NCI-H1694 (cell line): ENCODE measurements at places on chromosomes 1 and 21.

DNA sequence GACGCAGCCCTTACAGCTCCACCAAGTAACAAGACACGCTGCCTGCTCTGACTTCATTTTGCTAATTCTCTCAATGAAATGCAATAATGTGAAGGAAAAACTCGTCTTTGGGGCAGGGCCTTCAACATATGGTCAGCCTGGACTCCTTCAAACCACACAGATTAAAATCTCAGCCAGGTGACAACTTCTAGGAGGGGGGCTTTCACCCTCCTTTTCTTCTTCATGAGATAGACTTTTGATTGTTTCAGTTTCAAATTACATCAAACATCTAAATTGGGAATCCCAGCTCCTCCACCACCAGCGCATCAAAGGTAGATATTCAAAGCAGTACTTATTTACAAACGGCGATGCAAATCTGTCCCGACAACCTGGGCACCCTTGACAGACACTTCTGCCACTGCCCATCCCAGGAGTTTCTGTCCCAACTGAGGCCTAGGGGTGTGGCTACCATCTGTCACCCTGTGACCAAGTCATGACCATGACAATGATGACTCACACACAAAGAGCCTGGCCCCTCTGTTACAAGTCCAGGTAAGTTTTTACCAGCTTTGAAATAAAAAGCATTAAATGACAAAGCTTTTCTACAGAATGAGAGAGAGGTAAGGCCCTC is 29.7 kb downstream of the SSBP3 start:
- DNase-seq, result no peak

GRCh38 chr1:68132426-68133130 is 82.2 kb upstream of the DIRAS3 start:
- no peak for DNase-seq

- DNase-seq, result no peak
Observed at GRCh38 chr1:61496501-61496900, 228.4 kb downstream of the TM2D1 start.

GRCh38 chr21:43299441-43300277 is 127.3 kb downstream of the SIK1 start:
- no peak for DNase-seq

DNA sequence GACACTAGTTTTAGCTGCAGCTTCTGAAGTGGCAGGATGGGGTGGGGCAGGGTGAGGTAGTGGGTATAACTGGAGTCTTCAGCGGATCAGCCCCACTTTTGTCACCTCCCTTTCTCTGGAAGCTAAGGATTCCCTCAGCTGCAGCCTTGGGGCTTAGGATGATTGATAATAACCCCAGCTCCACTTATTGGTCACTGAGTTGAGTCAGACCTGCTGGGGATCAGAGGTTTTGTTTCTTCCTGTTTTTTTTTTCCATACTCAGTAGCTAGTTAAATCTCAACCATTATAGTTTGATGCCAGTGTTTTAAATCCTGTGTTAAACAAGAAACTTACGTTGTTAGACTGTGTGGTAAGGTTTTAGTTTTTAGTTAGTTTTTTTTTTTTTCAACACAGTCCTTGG is 57.2 kb downstream of the LAMC1 start:
- DNase-seq, result no peak

DNA sequence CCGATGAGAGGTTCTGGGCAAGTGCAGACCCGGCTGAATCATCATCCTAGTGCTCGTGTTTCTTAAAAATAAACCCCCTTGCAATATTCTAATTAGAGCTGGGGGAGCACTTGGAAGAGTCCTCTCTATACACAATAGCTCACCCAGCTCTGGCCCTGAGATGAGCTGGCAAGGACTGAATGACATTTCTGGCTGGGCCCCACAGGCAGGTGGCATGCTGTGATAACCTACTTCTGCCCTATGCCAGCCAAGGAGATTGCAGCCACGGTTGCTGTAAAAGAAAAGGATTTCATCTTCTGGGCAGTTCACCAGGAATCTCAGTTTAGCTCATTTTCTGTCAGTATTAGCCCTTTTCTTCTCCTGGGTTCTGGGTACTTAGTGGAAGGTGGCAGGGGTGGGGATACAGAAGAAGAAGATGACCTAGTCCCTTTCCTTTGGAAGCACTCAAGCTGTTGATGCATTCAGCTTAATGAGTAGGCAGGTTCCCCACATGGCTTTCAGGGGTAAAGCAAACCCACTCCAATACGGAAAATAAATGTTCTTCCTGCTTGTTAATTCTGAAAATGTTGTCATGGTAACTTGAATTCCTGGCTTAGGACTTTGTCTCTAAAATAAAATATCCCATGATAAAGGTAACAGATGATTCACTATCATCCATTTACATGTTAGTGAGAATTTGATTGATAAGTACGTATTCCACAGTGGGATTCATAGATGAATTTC is 32.2 kb downstream of the VASH2 start:
- no peak for DNase-seq

DNA sequence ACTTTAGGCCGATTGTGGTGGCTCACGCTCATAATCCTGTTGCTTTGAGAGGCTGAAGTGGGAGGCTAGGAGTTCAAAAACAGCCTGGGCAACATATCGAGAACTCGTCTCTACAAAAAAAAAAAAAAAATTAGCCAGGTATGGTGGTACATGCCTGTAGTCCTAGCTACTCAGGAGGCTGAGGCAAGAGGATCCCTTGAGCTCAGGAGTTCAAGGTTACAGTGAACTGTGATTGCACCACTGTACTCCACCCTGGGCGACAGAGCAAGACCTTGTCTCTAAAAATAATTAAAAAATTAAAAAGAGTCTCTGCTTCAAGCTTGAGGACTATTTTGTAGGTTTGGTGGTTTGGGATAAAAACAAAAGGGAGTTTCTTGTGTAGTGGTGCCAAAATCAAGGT is 21.2 kb downstream of the KDM1A start:
- no peak for DNase-seq

DNA sequence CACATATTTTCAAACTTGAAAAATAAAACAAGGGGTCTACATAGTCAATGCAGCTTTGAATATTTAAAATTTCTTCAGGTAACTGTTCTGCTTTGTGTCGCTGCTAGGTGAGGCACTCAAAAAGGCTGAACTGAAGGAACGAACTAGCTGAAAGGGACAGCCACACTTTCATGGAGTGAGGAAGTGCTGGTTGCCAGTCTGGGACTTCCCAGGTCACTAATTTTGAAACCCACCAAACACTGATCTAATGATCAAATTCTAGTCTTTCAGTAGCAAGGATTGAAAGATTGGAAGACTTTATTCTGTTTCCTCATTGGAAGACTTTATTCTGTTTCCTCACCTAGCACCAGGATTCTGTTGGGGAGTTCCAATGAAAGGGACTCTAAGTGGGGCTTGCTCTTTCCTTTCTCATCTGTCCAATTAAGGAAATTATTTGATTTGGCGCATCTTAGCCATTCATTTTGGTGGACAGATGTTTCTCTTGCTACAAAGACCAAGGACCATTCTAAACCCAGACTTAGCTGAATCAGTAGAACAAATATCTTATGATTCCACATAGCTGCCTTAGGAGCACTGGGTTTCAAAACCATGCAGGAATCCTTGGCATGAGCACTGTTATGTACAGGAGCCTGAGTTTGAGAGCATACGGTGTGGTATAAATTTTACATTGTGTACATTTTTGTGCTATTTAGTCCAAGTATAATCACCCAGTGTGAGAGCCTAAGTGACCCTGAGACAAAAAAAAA is 10.9 kb upstream of the ARID1A start:
- no peak for DNase-seq

GRCh38 chr1:81230983-81231728 is 569.6 kb upstream of the ADGRL2 start:
- DNase-seq, result no peak

DNA sequence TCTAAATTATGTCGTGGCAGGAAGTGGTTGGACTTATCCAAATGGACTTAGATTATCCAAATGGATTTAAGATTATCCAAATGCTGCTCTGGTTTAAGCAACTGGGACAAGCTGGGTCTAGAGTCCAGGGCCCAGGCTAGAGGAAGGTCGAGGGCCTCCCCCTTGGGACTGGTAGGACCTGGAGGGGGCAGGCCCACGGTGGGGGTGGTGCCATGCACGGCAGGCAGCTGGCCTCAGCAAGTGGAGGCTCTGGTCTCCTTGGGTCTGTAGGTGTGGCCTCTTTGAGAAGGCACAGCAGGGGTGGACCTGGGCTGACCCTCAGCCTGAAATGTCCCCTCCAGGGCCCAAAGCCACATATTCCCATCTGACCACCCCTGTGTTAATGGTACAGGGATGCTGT is 29.8 kb downstream of the PADI6 start:
- DNase-seq, result no peak

DNA sequence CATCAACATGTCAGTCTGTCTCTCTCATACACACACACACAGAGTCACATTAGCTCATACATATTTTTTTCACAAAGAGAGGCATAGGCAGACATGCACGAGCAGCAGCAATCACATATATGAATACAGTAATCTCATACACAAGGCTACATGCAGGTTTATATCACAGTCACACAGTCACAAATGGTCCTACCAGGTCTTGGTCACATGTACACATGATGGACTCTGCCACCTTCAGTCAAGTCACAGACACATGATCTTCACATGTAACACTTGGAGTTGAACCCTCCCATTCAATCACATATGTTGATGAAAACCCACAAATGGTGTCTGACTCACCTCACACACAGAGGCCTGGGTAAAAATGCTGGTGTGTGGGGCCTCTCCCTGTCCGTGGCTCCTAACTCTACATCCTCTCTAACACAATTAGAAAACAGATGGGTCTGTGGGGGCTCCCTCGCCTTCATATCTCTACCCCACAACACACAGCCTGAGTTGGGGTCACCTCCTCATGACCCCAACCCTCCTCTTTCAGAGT is 27.9 kb downstream of the RIMS3 start:
- no peak for DNase-seq

- no peak for DNase-seq
Observed at GRCh38 chr1:169117014-169117413, 10.5 kb downstream of the ATP1B1 start.

DNA sequence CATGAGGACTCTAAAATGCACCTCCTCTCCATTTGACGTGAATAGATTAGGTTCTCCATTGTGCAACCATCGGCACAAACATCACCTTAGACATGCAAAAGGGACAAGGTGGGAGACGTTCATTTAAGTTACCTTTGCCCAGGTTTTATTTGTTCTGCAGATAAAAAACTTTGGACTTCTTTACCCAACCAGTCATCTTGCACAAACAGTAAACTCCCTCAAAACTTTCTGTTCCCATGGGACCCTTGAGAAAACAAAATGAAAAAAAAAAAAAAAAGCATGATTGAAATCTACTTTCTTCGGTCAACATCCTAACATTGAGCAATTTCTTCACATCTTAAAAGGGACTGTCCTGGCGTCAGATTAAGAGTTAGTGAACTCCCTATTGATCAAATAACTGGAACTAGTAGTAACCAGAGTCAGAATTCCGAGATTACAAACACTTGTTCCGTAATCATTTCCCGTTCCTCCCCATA is 31.4 kb upstream of the PROX1 start:
- no peak for DNase-seq

DNA sequence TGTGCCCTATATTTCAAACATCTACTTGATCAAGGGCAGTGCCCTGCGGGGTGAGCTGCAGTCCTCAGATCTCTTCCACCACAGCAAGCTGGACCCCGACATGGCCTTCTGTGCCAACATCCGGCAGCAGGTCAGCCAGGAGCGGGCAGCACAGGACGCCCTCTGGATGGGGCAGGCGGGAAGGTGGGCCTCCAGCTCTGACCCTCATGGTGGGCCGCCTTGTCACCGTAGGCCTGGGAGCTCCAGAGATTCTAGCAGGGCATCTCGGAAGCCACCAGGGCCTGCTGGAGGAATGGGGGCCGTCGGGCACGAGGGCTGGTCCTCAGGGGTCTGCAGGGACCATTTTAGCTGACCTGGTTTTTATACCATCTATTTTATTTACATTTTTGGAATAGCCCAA is 15.6 kb upstream of the MFN2 start:
- no peak for DNase-seq

- DNase-seq, result no peak
Observed at GRCh38 chr1:181131255-181131941, 42.9 kb downstream of the IER5 start.

GRCh38 chr1:89563957-89564604 is 39.5 kb downstream of the LRRC8B start:
- no peak for DNase-seq

DNA sequence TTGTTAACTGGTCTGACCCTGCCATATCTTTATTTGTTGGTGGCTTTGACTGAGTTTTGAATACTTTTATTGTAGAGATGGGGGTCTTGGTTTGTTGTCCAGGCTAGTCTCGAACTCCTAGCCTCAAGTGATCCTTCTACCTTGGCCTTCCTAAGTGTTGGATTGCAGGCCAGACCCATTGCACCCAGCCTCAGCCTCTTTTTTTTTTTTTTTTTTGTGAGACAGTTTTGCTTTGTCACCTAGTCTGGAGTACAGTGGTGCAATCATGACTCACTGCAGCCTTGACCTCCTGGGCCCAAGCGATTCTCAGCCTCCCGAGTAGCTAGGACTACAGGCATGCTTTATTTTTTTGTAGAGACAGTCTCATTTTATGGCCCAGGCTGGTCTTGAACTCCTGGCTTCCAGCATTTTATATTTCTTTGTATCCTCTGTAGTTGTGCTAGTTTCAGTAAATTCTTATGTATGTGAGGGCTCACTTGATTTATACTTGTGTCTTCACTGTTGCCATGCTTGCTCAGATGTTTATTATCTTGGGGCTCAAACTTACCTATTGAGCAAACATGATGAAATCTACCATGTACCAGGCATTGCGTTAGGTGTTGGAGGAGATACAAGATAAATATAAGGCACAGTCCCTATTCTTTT is 24.1 kb downstream of the THRAP3 start:
- no peak for DNase-seq

DNA sequence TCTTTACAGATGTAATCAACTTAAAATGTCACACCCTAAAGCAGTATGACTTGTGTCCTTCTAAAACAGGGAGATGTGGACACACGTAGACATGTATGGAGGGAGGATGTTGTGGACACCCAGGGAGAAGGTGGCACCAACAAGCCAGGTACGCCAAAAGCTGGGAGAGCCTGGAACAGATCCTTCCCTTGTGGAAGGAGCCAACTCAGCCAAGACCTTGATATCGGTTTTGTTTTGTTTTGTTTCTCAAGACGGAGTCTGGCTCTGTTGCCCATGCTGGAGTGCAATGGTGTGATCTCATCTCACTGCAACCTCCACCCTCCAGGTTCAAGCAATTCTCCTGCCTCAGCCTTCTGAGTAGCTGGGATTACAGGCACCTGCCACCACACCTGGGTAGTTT is 45.6 kb downstream of the CHAF1B start:
- no peak for DNase-seq

DNA sequence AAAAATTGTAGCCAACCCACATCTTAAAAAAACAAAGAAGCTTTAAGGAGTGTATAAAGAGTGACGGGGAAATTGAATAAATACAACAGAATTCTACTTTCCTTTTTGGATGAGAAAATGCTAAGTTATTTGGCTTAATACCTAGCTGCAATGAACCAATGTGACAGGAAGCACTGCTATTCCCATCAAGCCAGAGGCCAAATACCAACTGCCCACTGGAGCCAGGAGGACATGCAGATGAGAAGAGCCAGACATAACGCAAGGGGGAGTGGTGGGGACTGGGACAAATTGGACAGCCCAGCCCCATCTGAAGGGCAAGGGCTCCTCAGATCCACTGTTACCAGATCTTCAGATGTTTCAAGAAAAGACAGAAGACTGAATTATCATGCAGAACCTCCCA is 25.7 kb downstream of the DNAJC11 start:
- DNase-seq, result no peak

- no peak for DNase-seq
Observed at GRCh38 chr21:34517491-34518245, 5.7 kb upstream of the KCNE1 start.
